DMS79 treated with DMSO at 0.1 percent for 48 hours (cell line): ENCODE measurements at places on chromosomes 3 and 15.

GRCh38 chr15:78315686-78316282 is 16.4 kb upstream of the SKIC8 start:
- no peak for DNase-seq

- DNase-seq: no peak
These were observed 3.2 kb downstream of the SSR3 start for GRCh38 chr3:156551746-156552145.

DNA sequence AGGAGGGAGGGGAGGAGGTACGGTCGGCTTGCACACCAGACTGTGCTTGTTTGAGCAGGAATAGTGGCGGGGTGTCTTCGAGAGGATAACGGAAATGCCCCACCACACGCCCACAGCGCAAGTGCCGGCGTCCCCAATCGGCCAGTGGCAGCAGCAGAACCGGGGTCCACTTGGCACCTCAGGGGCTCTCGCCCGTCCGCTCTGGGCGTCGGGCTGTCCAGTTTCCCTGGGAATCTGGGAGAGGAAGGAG is 53.7 kb downstream of the CCDC54 start:
- DNase-seq: no peak

DNA sequence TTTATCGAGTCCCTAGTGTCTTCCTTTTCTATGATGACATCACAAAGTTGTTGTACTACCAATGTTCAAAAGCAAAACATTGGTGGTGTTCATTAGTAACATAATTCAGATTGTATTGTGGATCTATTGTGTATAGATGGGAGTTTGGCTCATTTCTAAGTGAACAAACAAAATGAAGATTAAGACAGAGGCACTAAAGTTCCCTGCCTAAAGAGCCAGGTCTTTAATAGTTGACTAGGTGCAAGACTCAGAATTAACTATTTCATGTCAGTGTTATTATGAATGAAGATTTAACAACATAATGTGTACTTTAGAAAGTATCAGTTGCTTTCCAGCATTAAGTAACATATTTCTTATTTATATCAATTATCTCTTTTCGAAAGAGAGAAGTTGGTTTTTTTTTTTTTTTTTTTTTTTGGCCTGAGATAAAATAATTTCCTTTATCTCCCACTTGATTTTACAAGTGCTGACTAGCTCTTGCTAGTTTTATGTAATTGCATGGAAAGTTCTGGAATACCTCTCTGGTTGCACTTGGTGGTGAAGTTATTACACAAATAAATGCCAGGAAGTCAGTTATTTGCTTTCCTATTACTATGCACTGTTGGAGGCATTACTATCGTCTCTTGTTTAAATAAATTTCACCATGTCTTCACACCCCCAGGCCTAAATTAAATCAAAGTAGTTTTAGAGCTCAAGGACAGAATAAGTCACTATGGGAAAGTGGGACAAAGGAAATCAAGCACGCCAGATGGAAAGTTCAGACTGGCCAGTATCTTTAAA is 48.7 kb downstream of the NAALADL2 start:
- DNase-seq: no peak

DNA sequence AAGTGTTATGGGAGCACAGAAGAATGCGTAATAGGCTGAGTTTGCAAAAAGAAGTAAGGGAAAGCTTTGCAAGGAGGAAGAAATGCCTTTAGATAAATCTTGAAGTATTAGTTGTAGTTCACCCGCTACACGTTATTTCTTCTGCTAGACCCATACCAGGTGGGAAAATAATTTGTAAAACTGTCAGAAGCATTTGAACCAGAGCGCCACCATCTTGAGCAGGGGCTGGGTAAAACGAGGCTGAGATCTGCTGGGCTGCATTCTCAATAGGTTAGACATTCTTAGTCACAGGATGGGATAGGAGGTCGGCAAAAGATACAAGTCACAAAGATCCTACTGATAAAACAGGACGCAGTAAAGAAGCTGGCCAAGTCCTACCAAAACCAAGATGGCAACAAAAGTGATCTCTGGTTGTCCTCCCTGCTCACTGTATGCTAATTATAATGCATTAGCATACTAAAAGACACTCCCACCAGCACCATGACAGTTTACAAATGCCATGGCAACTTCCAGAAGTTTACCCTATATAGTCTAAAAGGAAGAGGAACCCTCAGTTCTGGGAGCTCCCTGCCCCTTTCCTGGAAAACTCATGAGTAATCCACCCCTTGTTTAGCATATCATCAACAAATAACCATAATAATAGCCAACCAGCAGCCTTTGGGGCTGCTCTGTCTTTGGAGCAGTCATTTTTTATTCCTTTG is 50.0 kb upstream of the ZNF280D start:
- no peak for DNase-seq

DNA sequence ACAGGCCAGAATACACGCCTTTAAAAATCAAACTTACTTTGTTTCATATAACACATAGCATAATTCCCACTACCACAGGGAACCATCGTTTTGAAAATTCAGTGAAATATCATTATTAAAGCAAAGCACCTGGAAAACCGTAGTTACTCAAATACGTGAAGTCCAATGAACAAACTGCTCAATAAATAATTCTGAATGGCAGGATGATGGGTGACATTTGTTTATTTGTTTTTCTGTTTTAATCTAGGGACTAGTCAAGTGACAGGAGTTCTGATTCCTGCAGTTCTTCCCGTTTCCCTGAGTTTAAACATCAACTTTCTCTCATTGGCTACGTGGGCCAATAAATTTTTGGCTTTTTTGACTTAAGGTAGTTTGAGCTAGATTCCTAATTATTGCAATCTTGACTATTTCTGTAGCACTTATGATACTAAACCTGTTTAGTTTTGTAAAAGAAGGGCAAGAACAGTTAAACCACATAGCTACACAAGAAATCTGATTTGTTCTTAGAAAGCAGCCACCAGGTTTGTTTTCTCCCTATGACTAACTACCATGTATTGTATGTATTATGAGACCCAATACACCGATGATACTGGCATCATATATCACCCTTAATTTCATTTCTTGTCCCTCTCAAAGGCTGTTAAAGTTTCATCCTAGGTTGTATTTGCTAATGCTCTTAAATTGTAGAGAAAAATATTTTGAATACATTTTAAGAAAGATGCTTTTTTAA is 411.2 kb downstream of the SHQ1 start:
- DNase-seq: no peak

- no peak for DNase-seq
These were observed 5.2 kb upstream of the IMPG2 start for GRCh38 chr3:101325393-101326134.

GRCh38 chr15:45821390-45821789 is 186.6 kb downstream of the SQOR start:
- no peak for DNase-seq

DNA sequence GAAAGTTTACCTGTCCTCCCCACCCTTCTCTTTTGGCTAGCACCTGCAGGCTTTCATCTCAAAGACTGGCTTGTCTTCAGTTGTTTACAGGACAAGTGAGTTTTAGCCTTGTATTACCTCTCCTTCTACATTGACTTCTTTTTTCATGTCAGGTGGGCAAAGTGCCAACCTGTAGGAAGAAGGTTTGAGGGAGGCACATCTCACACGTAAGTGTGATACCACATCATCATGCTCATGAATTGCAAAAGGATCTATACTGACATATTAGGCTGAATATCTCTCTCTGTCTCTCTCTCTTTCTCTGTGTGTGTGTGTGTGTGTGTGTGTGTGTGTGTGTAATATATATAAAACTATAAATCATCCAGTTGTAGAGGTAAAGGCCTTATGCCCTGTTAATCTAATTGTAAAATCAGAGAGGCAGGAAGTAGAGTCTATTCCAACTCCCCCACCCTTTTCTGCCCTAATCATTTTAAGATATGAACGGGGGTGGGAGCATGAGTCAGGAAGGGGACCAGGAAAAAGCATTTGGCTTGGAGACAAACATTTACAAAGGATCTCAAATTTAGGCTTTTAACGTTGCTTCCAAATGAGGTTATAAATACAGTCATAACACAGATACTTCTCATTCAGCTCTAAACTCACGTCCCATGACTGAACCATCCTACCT is 107.0 kb upstream of the PFN2 start:
- peak; percentile 82 for DNase-seq

DNA sequence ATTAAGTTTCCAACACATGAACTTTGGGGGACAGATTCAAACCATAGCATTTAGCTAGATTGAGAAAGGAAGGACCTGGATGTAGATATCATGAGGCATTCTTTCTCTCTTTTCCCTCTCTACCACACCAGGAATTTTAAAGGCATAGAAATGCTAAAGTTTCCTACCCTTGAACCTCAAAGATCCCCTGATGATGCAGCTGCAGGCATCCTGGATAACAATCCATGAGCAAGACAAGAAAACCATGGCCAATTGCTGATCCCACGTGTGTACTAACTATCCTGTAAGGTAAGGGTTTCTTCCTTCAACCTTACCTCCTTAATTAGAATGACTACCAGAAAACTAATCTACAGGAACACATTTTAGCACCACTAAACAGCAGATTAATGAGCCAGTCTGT is 36.8 kb downstream of the CPNE4 start:
- DNase-seq: no peak

- no peak for DNase-seq
These were observed 246.2 kb upstream of the CHRM5 start for GRCh38 chr15:33722005-33722672.

DNA sequence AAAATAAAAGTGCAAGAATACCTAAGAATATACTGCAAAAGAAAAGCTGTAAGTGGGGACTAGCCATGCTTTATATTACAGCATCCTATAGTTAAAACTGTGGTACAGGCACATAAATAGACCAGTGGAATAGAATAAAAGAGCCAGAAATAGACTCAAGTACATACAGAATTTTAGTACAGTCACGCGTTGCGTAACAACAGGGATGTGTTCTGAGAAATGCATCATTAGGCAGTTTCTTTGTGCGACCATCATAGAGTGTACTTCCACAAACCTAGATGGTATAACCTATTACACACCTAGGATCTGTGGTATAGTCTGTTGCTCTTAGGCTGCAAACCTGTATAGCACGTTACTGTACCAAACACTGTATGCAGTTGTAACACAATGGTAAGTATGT is 61.8 kb downstream of the PCCB start:
- DNase-seq: no peak

DNA sequence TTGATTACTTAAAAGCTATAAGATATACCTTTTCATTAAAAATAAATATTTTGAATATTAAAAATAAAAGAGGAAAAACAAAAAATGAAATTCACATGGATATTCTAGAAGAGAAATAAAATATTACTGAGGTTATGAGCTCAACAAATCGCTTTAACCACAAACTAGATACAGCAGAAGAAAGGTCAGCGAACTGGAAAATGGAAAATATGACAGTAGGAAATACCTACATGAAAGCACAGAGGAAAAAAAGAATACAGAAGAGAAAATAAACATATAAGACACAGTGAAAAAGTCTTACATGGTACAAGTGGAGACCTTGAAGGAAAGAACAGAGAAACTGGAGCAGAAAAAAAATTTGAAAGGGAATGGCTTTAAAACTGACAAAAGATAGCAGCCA is 33.2 kb downstream of the SCAPER start:
- no peak for DNase-seq

DNA sequence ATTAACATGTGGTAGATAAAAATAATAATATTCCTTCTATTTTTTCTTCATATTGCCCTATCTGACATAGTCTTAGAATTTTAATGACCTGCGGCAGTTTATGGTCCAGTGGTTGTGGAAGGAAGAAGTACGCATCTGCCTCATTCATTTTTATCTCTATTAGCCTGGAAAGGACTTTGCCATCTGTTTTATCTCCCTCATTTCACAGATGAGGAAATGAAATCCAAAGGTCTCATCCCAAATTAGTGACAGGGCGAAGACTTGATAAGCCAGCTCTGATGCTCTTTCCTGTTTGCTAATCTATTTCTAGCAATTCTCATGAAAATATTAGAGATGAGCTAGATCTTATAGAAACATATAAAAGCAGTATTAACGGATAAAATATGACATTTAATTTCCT is 113.3 kb downstream of the KLHL25 start:
- DNase-seq: no peak

DNA sequence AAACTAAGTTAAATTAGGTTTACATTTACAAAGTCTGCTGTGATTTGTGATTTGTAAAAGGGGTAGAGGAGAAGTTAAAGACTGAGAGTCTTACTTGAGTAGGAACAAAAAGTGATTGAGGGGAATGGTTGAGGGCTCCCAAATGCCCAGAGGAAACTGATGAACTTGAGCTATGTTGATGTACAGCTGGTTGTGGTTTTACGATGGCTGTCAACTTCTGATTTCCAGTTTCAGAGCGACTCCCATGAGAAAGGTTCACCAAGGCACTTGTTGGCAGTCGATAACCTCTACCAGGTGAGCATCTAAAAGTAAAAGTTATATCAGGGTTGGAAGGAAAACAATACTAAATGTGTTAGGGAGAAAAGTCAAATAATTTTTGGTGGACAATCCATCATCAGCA is 91.0 kb downstream of the XRN1 start:
- no peak for DNase-seq

GRCh38 chr3:167166594-167167253 is 213.4 kb downstream of the ZBBX start:
- DNase-seq: no peak

DNA sequence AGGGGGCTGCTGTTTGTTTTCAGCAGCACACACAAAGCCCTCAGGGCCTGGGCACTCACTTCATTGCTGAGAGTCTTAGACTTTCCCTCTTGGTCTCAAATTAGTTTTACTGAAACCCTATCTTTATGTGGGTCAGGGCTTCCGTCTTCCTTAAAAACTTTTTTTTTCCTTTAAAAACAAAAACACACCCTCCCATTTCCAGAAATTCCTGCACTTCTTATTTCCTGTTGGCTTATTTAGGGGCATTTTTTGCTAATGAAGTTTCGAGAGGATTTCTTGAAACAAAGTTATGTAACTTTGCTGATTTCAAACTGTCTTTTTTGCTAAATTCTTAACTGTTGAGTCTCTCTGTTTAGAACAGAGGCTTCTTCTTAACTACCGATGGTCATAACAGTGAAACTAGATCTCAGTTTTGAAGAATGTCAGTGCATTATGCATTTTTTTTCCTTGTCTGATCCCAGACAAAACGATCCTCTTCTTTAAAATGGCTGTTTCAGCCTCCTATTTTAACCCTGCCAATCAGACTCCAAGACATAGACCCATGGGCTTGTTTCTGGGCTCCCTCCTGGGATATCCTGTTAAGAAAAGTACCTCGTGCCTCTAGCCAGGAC is 23.3 kb downstream of the ANAPC13 start:
- no peak for DNase-seq

GRCh38 chr15:65044724-65045481 is at the start of gene SLC51B:
Gene SLC51B (plus strand): TSS chr15:65045387. CDS start chr15:65050005, 4,618 bp downstream.
- DNase-seq: no peak

- peak; percentile 76 for DNase-seq
These were observed 151.2 kb downstream of the OPA1 start for GRCh38 chr3:193744048-193744821.

DNA sequence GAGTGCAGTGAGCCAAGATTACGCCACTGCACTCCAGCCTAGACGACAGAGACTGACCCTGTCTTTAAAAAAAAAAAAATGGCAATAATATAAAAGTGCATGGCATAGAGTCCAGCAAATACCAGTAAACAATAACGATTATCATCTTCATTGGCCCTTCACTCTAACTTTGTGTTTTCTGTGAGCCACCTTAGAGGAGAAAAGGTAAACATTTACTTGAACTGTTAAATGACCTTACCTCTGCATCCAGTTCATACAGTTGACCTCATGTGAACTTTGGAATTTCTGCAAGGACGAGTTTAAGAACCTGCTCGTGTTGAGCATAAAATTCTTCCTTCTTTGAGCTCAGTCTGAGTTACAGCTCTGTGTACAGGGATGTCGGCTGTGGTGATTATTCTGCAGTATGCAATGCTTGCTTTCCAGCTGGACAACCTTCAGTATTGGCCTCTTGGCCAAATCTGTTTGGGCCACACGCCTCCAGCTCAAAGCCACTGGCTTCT is 56.6 kb downstream of the RLBP1 start:
- no peak for DNase-seq

- no peak for DNase-seq
These were observed 510.5 kb upstream of the CBLB start for GRCh38 chr3:106379251-106379750.
